ENCODE measurements at places on chromosomes 1 and 21.

DNA sequence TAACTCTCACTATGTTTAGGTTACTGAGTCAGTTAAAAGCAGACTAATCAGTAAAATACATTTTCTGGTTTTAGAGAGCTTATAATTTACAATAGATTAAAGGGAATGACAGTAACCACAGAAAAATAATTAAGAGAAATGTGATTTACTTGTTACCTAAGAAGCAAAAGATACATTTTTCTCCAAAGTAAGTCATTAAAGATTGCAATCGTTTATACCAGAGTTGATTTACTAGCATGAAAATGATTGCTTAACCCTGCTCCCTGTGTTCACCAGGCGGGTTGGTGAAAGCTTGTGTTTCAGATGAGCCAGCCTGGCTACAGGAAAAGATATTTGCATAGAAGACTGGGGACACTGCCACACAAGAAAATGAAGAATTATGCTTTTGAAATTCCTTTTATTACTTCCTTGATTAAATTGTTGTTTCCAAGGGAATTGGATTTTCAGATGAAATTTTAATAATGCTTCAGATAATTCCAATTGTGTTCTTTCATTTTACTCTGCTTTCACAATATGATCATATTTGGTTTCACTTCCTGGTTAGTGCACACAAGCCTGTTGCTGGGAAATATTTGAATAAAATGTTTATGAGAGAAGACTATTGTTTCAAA is 27.9 kb downstream of the LRRC8B start:
- peak; percentile 67 for DNase-seq

GRCh38 chr1:53560581-53561502 is 101.6 kb downstream of the DMRTB1 start:
- DNase-seq = no peak

- no peak for DNase-seq
Observed at GRCh38 chr21:44400791-44401385, 47.5 kb downstream of the TRPM2 start.

DNA sequence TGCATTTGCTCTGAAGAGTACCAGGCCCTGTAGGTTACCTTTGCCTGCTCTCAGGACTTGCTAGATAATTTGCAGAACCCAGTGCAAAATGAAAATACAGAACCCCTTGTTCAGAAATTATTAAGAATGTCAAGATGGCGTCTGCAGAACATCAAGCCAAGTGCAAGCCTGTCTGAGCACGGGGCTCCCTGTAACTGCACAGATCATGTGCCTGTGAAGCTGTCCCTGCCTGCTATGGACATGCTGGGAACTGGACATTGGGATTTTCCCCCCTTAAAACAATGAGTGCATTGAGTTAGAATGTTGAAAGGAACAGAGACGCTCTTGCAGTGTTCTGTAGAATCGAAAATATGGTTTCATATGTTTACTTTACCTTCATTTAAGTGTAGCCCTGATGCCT is 2.9 kb downstream of the CLDN14 start:
- DNase-seq = no peak

DNA sequence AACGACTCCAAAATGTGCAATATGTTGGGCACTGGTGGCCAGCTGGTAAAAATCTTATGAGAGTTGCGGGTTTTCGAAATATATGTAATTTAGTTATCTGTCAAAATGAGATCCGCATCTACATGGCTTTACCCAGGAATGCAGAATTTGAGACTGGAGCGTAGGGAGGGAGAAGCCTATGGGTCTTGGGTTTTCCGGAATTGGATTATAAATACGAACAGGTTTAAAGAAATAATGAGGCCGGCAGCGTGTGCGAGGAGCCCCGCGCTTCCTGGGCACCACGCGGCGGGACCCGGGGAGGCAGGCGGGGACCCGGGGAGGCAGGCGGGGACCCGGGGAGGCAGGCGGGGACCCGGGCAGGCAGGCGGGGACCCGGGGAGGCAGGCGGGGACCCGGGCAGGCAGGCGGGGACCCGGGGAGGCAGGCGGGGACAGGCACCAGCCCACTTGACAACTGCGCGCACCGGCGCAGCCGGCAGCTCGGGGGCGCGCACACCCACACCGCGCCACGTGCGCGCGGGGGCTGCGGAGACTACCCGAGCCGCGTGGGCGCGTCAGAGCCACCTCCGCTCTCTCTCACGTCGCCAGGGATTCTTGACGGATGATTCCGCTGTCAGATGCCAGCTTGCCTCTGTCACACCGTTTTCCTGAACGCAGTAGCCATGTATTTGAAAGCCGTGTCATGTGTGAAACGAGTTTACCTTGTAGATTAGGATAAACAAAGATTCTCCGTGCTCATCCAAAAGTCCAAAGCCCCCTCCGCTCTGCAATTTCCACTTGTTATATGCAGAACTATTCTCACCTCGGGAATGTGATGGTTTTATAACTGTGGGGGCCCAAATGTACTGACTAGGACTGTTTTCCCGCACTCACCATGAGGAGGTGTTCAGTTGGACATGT is 54.3 kb upstream of the HNRNPU start:
- peak; percentile 82 for DNase-seq

- peak; percentile 80 for DNase-seq
Observed at GRCh38 chr1:87084244-87084836, 169.9 kb downstream of the HS2ST1 start.

DNA sequence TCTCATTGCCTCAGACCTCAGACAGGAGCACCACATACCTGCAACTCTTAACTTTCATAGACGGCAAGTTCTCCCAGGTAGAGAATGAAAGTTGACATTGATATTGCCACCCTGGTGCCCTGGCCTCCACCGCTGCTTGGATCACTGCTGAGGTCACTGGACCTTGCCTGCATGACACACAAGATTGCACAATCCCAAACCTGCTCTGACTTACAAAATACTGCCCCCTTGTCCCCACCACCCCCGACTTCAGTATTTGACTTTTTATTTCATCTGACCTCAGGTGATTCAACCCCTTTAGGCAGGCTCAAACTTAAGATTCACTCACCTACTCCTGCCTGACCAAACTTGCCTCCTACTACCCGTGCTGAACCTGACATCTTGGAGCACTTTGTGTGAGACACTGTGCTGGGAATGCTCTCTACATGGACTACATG is 43.1 kb upstream of the S1PR1 start:
- no peak for DNase-seq

DNA sequence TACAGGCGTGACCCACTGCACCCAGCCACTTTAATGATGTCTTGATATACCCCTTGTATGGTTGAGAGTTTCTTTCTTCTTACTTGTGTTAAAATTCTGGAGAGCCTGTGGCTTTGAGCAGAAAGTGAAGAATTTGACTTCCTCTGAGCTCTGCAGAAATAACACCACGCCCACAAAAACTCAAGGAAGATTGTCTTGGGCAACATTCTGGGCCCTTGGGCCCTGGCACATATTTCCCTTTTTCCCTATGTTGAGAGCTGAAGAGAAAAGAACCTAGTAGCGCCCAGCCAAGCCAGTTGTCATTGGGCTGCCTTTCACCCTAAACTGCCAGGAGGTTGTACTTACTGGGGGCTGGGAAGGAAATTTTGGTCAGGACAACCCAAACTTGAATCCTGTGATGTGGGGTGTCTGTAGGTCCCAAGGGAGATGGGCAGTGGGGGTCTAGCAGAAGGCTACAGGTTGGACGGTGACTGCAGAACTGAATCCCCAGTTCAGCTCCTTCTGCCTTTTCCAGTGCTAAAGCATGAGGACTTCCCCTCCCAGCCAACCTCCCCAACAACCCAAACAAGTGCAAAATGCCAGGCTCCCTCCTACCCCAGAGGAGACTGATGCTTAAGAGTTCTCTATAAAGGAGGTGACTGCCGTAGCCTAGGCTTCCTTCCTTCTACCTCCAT is 11.7 kb upstream of the SNAPIN start:
- no peak for DNase-seq

GRCh38 chr1:235866205-235866912 is at the start of gene LYST:
TSS of gene LYST (minus strand) at chr1:235866906. CDS start at chr1:235830417, 36,489 bp downstream.
- peak; percentile 79 for DNase-seq

Measured in hematopoietic multipotent progenitor cell treated with erythropoietin and hydrocortisone succinate and interleukin-3 and kit ligand, for 4 days (in vitro differentiated cells).